Lower lobe of right lung (tissue), 2 donors: ENCODE measurements at places on chromosomes 6 and 20. TPM values are rescaled to one million over a fixed set of nuclear protein-coding genes. Genes with fewer than 3 reads are reported as not detected.

DNA sequence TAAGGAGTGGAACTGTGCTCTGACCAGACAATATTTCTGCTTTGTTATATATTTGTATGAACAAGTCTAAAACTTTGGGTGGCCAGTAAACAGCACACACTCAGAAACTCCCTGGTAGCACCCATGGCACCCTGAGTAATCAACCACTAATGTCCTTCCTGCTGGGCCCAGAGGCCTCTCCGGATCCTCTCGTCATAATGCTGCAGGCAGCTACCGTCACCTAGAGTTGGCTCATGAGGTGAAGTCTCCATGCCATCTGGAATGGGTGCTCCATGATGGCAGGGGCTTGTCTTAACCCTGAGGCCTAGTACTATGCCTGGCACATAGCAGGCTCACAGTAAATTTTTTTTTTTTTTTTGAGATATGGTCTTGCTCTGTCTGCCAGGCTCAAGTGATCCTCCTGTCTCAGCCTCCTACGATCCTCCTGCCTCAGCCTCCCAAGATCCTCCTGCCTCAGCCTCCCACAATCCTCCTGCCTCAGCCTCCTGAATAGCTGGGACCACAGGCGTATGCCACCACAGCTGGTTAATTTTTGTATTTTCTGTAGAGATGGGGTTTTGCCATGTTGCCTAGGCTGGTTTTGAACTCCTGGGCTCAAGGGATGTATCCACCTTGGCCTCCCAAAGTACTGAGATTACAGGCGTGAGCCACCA, 3.0 kb upstream of the SDCBP2 start:
- H3K27me3 ChIP-seq, result no peaks in the 10 kb centered on the region
- no peak overlapping the region for H3K4me3 ChIP-seq
- H3K36me3 ChIP-seq, result no peaks in the 10 kb centered on the region
- peak overlapping the region; percentile 98 for H3K27ac ChIP-seq
- DNase-seq, result no peak

DNA sequence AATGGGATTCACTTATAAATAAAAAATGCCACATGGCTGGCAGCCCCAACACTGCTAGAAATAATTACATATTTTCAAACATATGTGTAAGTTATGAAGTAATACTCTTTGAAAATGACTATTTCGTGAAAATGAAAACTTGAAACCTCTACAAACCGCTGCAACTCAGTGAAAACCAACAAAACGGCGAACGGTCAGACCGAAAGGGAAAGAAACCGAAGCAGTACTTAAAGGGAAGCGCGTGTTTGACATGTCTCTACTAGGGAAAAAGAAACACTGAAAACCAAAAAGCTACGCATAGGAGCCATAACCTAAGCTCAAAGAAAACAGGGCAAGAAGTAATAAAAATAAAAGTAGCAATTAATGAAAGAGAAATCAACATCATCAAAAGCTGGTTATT, 121.0 kb upstream of the GGTLC1 start:
- H3K27ac ChIP-seq, result no peak overlapping the region
- no peak for DNase-seq
- H3K36me3 ChIP-seq, result no peaks in the 10 kb centered on the region

DNA sequence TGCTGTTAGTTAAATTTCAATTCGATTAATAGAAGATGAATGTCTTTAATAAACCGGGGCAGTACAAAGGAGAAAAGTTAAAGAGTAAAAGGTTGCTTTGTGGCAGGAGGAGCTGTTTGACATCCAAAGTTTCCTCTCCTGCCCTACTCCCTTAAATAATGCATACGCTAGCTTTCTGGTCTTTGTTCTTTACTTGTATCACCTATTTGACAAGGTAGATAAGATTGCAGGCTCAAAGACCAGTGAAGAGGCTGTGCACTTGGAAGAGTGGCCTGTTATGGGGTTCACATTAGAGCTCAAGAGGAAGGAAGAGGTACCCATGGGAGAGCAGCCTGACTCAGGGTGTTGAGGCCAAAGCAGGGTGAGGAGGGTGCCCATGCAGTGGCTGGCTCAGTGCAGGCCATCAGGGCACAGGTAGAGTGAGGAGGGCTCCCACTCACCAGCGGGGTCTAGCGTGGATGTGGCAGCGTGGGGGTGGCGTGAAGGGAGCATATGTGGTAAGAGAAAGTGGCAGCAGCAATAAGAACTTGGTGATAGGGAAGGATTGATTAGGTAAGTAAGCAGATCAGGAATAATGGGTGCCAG, 29.3 kb upstream of the KLHL31 start:
- DNase-seq, result no peak
- H3K27ac ChIP-seq, result no peak overlapping the region
- no peak overlapping the region for H3K4me3 ChIP-seq
- peaks cover 6% of the 10 kb centered on the region for H3K27me3 ChIP-seq

DNA sequence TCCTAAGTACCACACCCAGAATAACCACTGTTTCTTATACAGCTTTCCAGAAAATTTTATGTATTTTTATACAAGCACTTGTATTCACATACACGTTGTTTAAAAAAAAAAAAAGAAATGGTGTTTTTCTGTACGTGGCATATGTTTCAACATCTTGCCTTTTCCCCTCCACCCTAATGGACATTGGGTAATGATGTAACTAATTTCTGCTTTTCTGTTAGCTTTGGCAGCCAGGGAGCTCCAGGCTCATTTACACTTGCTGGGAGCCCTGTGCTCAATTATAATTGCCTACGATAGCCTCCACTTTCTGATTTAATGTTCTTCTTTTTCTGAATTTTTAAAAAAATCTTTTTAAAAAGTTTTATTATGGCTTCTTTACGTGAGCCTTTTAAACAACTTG, 352.4 kb downstream of the UTRN start:
- H3K4me1 ChIP-seq, result no peaks in the 10 kb centered on the region
- no peak overlapping the region for H3K27ac ChIP-seq
- no peaks in the 10 kb centered on the region for H3K36me3 ChIP-seq
- no peak for DNase-seq

- H3K27ac ChIP-seq, result no peak overlapping the region
- peaks cover 4% of the 10 kb centered on the region for H3K36me3 ChIP-seq
- DNase-seq, result no peak
- H3K27me3 ChIP-seq, result no peaks in the 10 kb centered on the region
Observed at GRCh38 chr6:16157492-16157891, 28.6 kb downstream of the MYLIP start.

DNA sequence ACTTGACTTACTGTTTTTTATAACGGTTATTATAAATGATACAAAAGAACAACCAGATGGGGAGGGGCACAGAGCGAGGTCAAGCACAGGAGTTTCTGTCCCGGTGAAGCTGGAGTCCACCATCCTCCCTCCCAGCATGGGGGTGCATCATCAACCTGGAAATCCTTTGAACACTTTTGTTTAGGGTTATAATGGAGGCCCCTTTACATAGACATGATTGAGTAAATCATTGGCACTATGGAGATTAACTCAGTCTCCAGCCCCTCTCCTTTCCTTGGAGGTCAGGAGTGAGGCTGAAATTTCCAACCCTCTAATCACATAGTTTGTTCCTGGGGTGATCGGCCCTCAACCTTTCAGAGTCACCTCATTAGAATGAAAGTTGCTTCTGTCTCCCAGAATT, 71.8 kb upstream of the ANKEF1 start:
- no peak overlapping the region for H3K27ac ChIP-seq
- no peak for DNase-seq
- H3K4me1 ChIP-seq, result no peaks in the 10 kb centered on the region
- H3K36me3 ChIP-seq, result no peaks in the 10 kb centered on the region
- no peaks in the 10 kb centered on the region for H3K27me3 ChIP-seq

- no peak for DNase-seq
- no peaks in the 10 kb centered on the region for H3K4me1 ChIP-seq
Observed at GRCh38 chr6:3535033-3535775, 78.4 kb upstream of the SLC22A23 start.

GRCh38 chr6:87421576-87421975, 13.8 kb downstream of the CFAP206 start:
- no peak overlapping the region for H3K27ac ChIP-seq
- no peak for DNase-seq
- no peak overlapping the region for H3K4me3 ChIP-seq

DNA sequence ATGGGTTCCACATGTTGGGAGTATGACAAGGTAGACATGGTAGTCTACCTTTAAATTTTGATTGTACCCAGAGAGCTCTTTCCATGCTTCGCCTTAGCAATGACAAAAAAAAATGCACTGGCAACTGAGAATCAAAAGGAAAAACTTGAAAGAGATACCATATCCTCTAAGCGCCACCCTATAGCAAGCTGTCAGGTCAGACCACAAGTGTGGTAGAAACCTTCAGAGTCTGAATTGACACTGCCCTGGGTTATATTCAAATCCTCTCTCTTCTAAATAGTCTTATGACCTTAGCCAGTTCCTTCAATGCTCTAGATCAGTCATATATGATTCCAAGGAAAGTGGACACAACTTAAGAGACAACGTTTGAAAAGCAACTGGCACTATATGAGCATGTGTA, 45.6 kb upstream of the SMLR1 start:
- H3K4me3 ChIP-seq, result no peak overlapping the region
- no peak overlapping the region for H3K27ac ChIP-seq
- H3K36me3 ChIP-seq, result no peaks in the 10 kb centered on the region
- H3K4me1 ChIP-seq, result peaks cover 15% of the 10 kb centered on the region
- DNase-seq, result no peak

- H3K27me3 ChIP-seq, result no peaks in the 10 kb centered on the region
- H3K4me1 ChIP-seq, result peaks cover 35% of the 10 kb centered on the region
- DNase-seq, result no peak
- H3K27ac ChIP-seq, result no peak overlapping the region
- H3K4me3 ChIP-seq, result no peak overlapping the region
Observed at GRCh38 chr6:6590530-6590929, 2.0 kb downstream of the LY86 start.

GRCh38 chr20:38725931-38726803, 1.9 kb downstream of the SLC32A1 start:
- peaks cover 98% of the 10 kb centered on the region for H3K27me3 ChIP-seq
- H3K36me3 ChIP-seq, result no peaks in the 10 kb centered on the region
- H3K27ac ChIP-seq, result no peak overlapping the region

GRCh38 chr6:42378125-42378524, 73.6 kb downstream of the TRERF1 start:
- peaks cover 20% of the 10 kb centered on the region for H3K4me1 ChIP-seq
- no peaks in the 10 kb centered on the region for H3K27me3 ChIP-seq
- no peaks in the 10 kb centered on the region for H3K36me3 ChIP-seq
- no peak overlapping the region for H3K4me3 ChIP-seq
- DNase-seq, result no peak
- H3K27ac ChIP-seq, result no peak overlapping the region

DNA sequence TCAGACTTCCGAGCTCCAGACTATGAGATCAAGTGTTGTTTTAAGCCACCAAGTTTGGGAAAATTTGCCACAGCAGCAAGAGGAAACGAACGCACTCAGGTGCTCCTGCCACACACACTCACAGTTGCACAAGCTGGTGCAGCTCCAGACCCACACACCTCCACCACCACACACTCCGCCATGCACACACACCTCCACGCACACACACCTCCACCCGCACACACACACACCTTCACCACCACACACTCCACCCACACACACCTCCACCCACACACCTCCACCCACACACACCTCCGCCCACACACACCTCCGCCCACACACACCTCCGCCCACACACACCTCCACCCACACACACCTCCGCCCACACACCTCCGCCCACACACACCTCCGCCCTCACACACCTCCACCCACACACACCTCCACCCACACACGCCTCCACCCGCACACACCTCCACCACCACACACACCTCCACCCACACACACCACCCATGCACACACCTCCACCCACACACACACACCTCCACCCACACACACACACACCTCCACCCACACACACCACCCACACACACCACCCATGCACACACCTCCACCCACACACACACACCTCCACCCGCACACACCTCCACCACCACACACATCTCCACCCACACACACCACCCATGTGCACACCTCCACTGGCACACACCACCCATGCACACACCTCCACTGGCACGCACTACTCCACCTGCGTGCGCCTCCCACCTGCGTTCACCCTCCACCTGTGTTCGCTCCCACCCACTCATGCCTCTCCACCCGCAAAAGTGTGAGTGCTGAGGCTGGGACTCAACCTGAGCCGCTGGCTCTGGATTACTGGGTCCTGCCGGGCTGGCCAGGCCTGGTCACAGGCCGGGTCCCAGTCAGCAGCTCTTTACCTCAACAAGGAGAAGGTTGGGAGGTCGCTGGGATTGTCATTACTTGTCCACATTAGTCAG, 175.6 kb downstream of the BMP7 start:
- no peak overlapping the region for H3K4me3 ChIP-seq
- no peak overlapping the region for H3K27ac ChIP-seq
- peak; percentile 19 for DNase-seq
- no peaks in the 10 kb centered on the region for H3K36me3 ChIP-seq
- peaks cover 20% of the 10 kb centered on the region for H3K27me3 ChIP-seq
- H3K4me1 ChIP-seq, result peaks cover 4% of the 10 kb centered on the region

Gene HFE
- 12.4 TPM for total RNA-seq

Gene RBM24
- total RNA-seq, result 1.2 TPM

Gene B3GALT4
- total RNA-seq, result 19.6 TPM

Gene CST2
- not detected for total RNA-seq

Gene SLC17A3
- not detected for total RNA-seq

Gene IL20RA
- 10.9 TPM for total RNA-seq

Gene SIRPD
- total RNA-seq, result 1.5 TPM

Gene F13A1
- total RNA-seq, result 187 TPM

Gene JPH2
- 4.6 TPM for total RNA-seq

Gene PRPF6
- 57.2 TPM for total RNA-seq
